ENCODE measurements at places on chromosomes 3 and 15. TPM values are rescaled to one million over a fixed set of nuclear protein-coding genes. Genes with fewer than 3 reads are reported as not detected.

DNA sequence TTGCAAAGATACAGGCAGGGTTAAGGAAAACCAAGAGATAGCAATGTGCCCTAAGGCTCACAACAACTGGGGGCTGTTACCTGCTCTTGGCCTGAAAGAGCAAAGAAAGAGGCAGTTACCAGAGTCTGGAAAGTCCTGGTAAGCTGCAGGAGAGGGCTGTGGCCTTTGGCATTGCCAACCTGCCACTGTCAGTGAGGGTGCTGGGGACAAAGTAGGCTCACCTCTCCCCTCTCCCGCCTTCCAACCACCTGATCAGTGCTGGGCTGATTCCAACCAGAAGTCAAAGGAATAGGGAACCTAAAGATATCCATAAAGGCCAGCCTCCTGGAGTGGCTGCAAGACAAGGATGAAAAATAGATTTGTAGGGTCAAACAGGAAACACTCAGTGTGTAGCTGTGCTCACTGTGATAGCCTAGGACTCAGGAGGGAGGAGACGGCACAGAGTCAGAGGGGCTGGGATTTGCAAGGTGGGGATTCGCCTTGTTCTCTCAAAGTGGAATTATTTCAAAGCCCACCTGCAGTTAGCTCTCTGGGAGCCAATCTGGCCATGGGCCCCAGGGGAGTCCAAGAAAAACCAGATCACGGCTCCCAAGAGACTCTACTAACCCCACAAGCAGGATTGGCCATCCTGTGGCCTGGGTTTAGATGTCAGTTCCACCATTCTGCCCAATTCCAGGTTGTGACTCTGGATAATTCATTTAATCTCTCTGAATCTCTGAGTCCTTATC lies 204.0 kb upstream of the BCL6 start:
- H3K4me3 ChIP-seq: no peak overlapping the region
- H3K27ac ChIP-seq: no peak overlapping the region
- DNase-seq: no peak
- H3K4me1 ChIP-seq: no peaks in the 10 kb centered on the region
- no peaks in the 10 kb centered on the region for H3K36me3 ChIP-seq
- no peaks in the 10 kb centered on the region for H3K27me3 ChIP-seq

TNIK gene
- total RNA-seq: 53.7 TPM

DNA sequence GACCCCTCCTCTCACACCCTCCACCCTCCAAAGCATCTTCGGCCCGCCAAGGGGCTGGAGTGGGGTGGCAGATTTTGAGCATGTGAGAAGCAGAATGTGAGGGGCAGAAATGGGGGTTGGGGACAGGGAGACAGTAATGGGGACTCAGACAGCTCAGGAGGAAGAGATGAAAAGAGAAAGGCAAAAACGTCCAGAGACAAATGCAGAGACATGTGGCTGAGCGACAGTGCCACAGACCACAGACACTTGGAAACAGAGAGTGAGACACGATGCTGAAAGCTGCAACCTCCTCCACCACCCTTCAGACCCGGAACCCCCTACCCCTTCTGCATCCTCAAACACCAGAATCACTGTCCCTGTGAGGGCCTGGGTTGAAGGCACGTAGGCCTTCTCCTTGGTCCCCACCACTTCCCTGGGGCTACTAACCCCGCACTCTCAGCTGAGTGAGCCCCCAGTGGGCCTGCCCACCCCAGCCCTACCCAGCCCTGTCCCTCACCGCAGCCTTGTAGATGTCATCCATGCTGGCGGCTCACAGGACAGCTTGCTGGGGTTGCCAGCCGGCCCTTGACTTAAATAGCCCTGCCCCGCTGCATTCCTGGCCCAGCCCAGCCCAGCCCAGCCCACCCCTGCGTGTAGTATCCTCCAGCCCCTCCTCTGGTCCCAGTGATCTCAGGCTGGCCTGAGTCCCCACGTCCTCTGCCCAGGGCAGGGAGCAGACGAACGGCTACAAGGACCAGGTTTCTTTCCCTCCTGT lies at the start of gene TNNC1:
Gene TNNC1 (minus strand): TSS at position 546 of the 754 bp plus-strand sequence. CDS start 26 bp downstream, at position 520.
- H3K27ac ChIP-seq: peak within 1 kb of the TSS; percentile 91
- peak within 1 kb of the TSS; percentile 60 for H3K4me3 ChIP-seq
- DNase-seq: peak; percentile 71
- H3K36me3 ChIP-seq: peaks cover 5% of the 10 kb centered on the region

- H3K4me1 ChIP-seq: no peaks in the 10 kb centered on the region
- no peak for DNase-seq
- H3K4me3 ChIP-seq: no peak overlapping the region
- H3K27ac ChIP-seq: no peak overlapping the region
- no peaks in the 10 kb centered on the region for H3K36me3 ChIP-seq
These were observed 53.6 kb upstream of the RPL35A start for GRCh38 chr3:197896421-197896820.

DNA sequence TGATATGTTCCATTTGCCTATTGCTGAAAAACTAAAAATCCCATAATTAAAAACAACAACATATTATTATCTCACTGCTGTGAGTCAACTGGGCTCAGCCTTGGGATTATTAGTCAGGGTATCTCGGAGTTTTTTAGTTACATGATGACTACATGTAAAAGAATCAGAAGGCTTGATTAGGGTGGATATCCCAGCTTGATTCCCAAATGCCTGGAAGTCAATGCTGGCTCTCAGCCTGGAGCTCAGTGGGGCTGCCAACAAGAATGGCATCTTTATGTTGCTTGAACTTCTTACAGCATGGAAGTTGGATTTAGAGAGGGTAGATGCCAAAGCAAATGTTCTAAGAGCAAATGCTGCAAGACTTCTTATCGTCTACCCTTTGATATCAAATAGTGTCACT lies 278.5 kb downstream of the PLOD2 start:
- no peak for DNase-seq
- H3K27me3 ChIP-seq: no peaks in the 10 kb centered on the region
- no peak overlapping the region for H3K4me3 ChIP-seq
- H3K36me3 ChIP-seq: no peaks in the 10 kb centered on the region
- H3K4me1 ChIP-seq: no peaks in the 10 kb centered on the region

- H3K4me3 ChIP-seq: no peak overlapping the region
- no peaks in the 10 kb centered on the region for H3K36me3 ChIP-seq
- H3K27ac ChIP-seq: no peak overlapping the region
- no peaks in the 10 kb centered on the region for H3K27me3 ChIP-seq
These were observed 95.1 kb downstream of the IL1RAP start for GRCh38 chr3:190608850-190609589.

CTXN2 gene
- not detected for total RNA-seq

SYNPR gene
- total RNA-seq: 0.63 TPM

- peaks cover 35% of the 10 kb centered on the region for H3K4me1 ChIP-seq
- H3K4me3 ChIP-seq: no peak overlapping the region
- H3K36me3 ChIP-seq: no peaks in the 10 kb centered on the region
- no peaks in the 10 kb centered on the region for H3K27me3 ChIP-seq
These were observed 148.6 kb downstream of the ANO10 start for GRCh38 chr3:43473244-43473643.

- no peaks in the 10 kb centered on the region for H3K27me3 ChIP-seq
- H3K4me3 ChIP-seq: no peak overlapping the region
- no peaks in the 10 kb centered on the region for H3K36me3 ChIP-seq
- peaks cover 10% of the 10 kb centered on the region for H3K4me1 ChIP-seq
- H3K27ac ChIP-seq: no peak overlapping the region
These were observed 43.6 kb downstream of the PIK3R4 start for GRCh38 chr3:130702985-130703384.

GRCh38 chr3:179432021-179432420 lies 19.2 kb downstream of the GNB4 start:
- H3K4me3 ChIP-seq: no peak overlapping the region
- no peak for DNase-seq
- H3K4me1 ChIP-seq: peaks cover 5% of the 10 kb centered on the region
- H3K27me3 ChIP-seq: no peaks in the 10 kb centered on the region

DNA sequence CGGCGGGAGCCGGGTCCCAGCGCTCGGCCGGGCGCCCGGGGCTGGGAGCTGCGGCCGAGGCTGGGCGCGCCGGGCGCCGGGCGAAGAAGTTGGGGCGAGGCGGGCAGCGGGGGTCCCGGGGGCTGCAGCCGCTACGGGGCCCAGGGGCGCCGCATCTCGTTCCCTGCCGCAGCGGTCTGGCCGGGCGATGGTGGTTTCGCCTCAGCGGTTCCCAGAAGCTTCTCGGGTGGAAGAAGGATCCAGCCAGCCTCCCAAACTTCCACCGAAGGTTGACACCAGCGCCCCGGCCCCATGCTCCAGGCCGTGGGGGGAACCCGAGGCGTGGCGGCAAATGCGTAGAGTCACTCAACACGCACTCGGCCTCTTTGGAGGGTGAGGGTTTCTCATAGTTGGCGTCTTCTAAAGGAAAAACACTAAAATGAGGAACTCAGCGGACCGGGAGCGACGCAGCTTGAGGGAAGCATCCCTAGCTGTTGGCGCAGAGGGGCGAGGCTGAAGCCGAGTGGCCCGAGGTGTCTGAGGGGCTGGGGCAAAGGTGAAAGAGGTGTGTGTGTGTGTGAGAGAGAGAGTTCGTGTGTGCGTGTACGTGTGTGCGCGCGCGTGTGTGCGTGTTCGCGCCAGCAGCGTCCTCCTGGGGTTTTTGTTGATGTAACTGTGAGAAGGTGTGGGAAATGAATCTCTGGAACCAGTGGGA lies 940 bp downstream of the BOC start:
- H3K27me3 ChIP-seq: no peaks in the 10 kb centered on the region
- H3K27ac ChIP-seq: peak overlapping the region; percentile 78
- H3K36me3 ChIP-seq: peaks cover 3% of the 10 kb centered on the region
- peak; percentile 42 for DNase-seq
- H3K4me1 ChIP-seq: peaks cover 21% of the 10 kb centered on the region

GP9 gene
- not detected for total RNA-seq

DAZL gene
- not detected for total RNA-seq
